ENCODE measurements at places on chromosomes 3 and 15.

DNA sequence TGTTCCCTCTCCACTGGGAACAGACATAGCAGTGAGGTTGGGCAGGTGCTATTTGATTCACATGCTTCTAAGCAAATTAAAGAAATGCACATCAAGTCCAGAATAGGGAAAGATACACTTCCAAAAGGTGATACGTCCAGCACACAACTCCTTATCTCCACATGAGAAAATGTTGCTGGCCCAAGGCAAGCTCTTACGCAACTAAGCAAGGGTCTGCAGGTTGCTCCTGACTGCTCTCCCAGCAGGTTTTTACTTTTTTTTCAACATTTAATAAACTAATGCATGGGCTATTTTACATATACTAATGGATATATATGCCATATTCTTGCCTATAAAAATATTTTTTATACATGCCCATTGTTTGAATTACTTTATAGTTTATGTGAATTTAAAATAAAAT, 818.5 kb upstream of the ROBO1 start:
- DNase-seq: no peak

- no peak for DNase-seq
Observed at GRCh38 chr3:154548341-154548740, 118.4 kb upstream of the GPR149 start.

GRCh38 chr3:60970850-60971249, 280.4 kb downstream of the FHIT start:
- no peak for DNase-seq

GRCh38 chr3:168622795-168623194, 527.1 kb upstream of the GOLIM4 start:
- no peak for DNase-seq

GRCh38 chr3:7565574-7565973, 704.7 kb downstream of the GRM7 start:
- DNase-seq: no peak

DNA sequence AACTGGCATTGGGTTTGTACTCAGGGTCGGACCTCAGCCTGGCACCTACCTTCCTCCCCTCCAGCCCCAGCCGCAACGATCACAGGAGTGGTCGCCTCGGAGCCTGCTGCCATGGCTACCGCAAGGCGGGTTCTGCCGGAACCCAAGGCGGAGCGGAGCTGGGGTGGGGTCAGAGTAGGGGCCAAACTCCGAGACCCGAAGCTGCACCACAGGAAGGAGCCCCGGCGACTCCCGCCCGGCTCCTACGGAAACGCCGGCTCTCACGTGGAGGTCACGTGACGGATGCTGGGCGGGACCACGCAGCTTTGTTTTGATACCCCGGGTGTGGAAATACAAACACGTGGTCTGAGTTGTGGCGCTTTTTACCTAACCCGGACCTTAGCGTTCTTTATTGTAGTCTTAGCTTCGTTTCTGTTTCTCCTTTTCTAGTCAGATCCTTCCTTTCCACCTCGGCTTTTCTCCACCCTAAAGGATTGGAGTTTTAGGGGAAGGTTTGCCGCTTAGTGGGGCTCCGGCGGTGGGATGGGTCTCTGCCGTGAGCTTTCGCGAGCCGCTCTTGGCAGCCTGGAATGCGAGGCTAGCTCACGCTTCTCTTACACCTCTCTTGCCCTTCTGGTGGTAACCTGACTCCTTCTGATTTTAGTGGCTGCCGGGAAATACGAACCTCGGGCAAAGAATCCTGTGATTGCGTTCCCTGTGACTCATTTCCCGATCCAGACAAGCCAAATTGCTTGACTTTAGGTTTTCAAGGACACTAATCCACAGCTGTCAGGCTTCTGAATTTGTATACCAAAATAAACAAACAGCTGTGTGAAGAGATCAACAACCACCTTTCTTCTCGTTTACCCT, at the start of gene HSPBAP1:
Gene HSPBAP1 (minus strand): TSS at position 264 of the 849 bp plus-strand sequence. CDS start 151 bp downstream, at position 113.
- DNase-seq: peak; percentile 94

GRCh38 chr3:69938931-69939330, 60.6 kb upstream of the SAMMSON start:
- no peak for DNase-seq

DNA sequence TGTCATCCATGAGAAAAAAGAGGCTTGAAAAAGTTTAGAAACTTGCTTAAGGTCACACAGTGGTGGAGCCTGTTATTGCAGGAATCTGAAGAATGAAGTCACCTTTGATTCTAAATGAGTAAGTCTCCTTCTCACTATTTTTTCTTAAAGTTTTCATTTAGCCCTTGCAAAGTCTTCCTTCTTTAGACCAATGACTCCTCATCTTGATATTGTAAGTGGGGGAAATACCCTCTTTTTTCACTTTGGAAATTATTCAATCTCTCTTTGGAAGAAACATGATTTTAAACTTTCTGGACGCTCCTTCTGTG, 787 bp upstream of the SLMAP start:
- peak; percentile 13 for DNase-seq

DNA sequence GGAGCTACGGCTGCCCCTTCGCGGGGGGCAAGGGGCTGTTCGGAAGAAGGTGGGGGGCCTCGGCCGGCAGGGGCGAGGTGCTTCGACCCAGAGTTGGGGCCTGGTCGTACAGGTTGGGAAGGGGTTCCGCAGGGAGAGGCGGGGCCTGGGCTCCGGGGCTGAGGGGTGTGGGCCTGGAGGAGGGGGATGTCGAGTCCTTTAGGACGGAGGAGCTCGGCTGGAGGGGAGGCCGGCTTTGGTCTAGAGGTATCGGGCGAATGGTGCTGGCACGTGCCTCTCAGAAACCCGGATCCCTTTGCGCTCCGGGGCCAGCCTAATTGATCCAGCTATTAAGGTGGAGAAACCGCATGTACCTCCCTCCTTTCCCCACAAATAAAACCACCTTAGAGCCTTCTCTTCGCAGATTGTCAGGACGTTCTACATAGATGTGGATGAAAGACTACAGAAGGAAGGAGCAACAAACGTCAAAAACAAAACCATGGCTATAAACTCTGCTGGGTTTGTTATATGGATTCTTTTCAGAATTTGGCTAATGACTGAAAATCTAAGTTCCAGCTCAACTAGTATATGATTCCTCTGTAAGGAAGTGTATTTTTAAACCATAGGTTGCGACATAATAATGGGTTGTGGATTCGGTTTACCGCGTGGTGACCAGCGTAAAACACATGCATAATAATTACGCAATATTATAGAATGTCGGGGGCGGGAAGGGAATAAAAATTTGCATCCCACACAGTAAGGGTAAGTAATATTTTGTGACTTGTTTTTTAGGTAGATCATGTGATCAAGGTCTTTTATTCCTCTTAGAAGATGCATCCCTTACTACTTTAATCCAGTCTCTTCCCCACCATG, 644 bp upstream of the NGLY1 start:
- no peak for DNase-seq

Data from urothelium cell line (cell line).